ENCODE measurements at places on chromosomes 6 and 20. TPM values are rescaled to one million over a fixed set of nuclear protein-coding genes. Genes with fewer than 3 reads are reported as not detected.

DNA sequence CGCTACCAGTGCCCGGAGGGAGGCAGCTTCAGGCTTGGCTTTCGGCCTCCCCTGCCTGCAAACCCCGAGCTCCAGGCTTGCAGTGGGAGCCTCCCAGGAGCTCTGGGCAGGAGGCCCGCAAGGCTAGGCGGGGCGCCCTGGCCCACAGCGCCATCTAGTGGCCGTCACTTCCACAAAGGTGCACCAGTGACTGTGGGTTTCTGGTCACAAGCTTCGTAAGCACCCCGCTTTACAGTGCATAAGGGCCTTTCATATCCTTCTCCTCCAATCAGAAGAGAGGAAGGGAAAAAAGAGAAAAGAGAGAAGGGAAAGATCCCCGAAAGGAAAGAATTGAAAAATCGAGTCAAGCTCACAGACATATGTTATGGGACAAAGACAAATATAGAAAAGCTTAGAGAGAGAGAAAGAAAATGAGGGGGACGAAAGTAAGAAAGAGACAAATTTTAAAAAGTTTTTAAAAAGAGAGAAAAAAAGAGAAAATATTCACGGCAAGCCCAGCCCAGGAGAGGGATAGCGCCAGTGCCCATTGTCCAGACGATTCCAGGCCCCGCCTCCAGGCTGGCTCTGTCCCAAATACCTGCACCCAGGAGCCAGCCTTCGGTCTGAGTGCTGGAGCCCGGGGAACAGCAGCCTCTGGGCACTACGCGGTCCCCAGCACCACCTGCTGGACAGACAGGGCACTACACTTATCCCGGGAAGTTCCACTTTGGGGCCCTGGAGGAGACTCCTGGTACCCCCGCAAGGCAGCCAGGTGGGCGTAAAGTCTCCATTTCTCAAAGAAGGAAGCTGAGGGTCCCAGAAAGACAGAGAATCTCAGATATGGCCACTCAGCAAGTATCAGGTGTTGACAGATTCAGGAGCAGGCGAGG lies 207.1 kb downstream of the PREX1 start:
- no peak overlapping the region for H3K27ac ChIP-seq
- DNase-seq = peak; percentile 97
- H3K36me3 ChIP-seq = peaks cover 16% of the 10 kb centered on the region
- H3K4me3 ChIP-seq = peak overlapping the region; percentile 75
- no peaks in the 10 kb centered on the region for H3K27me3 ChIP-seq
- no peaks in the 10 kb centered on the region for H3K4me1 ChIP-seq

GRCh38 chr20:32516583-32517517 lies 68.3 kb downstream of the NOL4L start:
- peak; percentile 71 for DNase-seq
- H3K27ac ChIP-seq = peak overlapping the region; percentile 24
- H3K4me1 ChIP-seq = no peaks in the 10 kb centered on the region

DNA sequence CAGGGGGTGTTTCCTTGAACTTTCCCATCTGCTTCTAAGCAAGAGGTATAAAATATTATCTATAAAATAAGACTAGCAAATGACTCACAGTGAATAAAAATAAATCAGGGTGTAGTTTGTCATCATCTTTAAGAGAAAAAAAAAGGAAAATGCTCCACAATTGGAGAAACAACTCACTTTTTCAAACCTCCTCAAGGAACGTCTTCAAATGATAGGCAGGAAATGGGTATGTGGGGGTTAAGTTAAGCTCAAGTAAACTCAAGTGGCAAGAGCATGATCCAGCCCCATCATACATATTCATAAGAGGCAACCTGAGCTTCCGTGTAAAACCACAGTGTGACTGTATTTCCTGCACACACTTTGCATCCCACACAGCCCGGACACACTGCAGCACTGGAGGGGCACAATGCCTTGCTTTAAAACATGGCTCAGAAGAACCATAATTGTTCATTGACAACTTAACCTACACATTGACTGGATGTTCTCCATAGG lies 58.5 kb upstream of the CEP85L start:
- H3K4me1 ChIP-seq = peaks cover 14% of the 10 kb centered on the region
- no peaks in the 10 kb centered on the region for H3K36me3 ChIP-seq
- H3K27me3 ChIP-seq = no peaks in the 10 kb centered on the region
- H3K27ac ChIP-seq = no peak overlapping the region

- DNase-seq = no peak
- no peaks in the 10 kb centered on the region for H3K4me1 ChIP-seq
- H3K4me3 ChIP-seq = no peak overlapping the region
- no peaks in the 10 kb centered on the region for H3K36me3 ChIP-seq
These were observed 38.5 kb upstream of the TXLNB start for GRCh38 chr6:139330306-139330705.

DNA sequence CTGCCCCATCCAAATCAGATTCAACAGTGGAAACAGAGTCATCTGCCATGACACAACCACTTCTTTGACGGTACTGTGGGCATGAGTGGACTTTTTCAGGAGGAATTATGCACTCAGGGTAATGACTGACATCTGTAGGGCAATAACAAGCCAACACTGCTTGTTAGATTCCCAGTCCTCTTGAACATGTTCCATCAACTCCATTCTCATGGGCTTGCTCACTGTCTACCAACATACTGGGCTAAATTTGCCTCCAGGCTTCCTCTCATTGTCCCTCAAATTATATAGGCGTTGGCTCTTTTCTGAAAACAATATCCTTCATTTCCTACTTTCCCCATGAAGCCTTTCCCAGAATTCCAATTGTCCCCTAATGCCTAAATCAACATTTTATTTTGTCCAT lies 43.1 kb downstream of the ANKEF1 start:
- no peak overlapping the region for H3K4me3 ChIP-seq
- H3K36me3 ChIP-seq = no peaks in the 10 kb centered on the region
- H3K4me1 ChIP-seq = no peaks in the 10 kb centered on the region

EYA2 gene
- total RNA-seq = 8.9 TPM

GCNT2 gene
- 24.9 TPM for total RNA-seq

MEP1A gene
- total RNA-seq = not detected

METTL24 gene
- 0.52 TPM for total RNA-seq
